ENCODE measurements at places on chromosomes 4 and X. TPM values are rescaled to one million over a fixed set of nuclear protein-coding genes. Genes with fewer than 3 reads are reported as not detected.

Gene HSFX3
- not detected for total RNA-seq

Gene PCDH19
- 33.3 TPM for total RNA-seq

Gene CLIC2
- total RNA-seq: 2.0 TPM

Gene TCP11X2
- 4.7 TPM for total RNA-seq

Gene SNX25
- total RNA-seq: 13.9 TPM

DNA sequence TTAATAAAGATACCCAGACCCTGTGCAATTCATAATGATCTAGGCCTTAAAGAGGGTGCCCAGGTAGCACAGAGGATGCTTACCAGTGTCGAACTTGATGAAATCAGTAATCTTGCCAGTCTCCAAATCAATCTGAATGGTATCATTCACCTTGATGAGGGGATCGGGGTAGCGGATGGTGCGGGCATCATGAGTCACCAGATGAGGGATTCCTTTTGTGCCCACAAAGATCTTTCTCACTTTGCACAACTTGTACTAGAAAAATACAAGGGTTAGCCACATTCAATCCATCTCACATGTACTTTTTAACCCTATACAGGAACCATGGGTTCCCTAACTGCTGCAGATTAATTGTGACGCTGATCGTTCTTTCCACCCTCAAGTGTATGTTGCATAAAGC is 3.3 kb downstream of the RPS4X start:
- H3K4me3 ChIP-seq: no peak overlapping the region
- peak overlapping the region; percentile 80 for H3K27ac ChIP-seq
- peaks cover 23% of the 10 kb centered on the region for H3K4me1 ChIP-seq
- peaks cover 43% of the 10 kb centered on the region for H3K36me3 ChIP-seq
- DNase-seq: no peak

DNA sequence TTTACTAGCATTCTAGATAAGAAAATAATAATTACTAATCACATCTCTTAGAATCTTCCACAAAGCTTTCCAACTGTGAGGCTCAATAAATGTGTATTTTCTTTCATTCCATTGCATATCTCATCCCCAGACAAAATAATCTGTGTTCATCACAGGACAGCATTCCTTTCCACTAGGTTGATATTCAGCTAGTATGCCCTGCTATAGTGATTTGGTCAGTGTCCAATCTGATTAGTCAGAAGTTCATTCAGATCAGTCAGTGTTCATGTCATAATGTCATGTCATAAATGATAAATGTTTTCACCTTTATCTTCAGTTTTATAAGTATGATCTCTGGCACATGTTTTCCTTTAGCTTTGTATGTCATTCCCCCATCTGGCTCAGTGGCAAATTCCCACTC is 611.4 kb downstream of the KCTD8 start:
- H3K4me3 ChIP-seq: no peak overlapping the region
- no peaks in the 10 kb centered on the region for H3K27me3 ChIP-seq
- DNase-seq: no peak
- H3K27ac ChIP-seq: no peak overlapping the region
- H3K36me3 ChIP-seq: no peaks in the 10 kb centered on the region

GRCh38 chr4:141158219-141158618 is 24.9 kb upstream of the RNF150 start:
- H3K4me1 ChIP-seq: no peaks in the 10 kb centered on the region
- no peak overlapping the region for H3K27ac ChIP-seq
- H3K36me3 ChIP-seq: peaks cover 1% of the 10 kb centered on the region

GRCh38 chr4:83112678-83113428 is 1.7 kb downstream of the PLAC8 start:
- H3K27ac ChIP-seq: peak overlapping the region; percentile 33
- H3K4me3 ChIP-seq: no peak overlapping the region
- no peaks in the 10 kb centered on the region for H3K36me3 ChIP-seq
- peaks cover 11% of the 10 kb centered on the region for H3K4me1 ChIP-seq

GRCh38 chr4:51831133-51831532 is 11.8 kb upstream of the DCUN1D4 start:
- no peak overlapping the region for H3K4me3 ChIP-seq
- H3K4me1 ChIP-seq: no peaks in the 10 kb centered on the region
- DNase-seq: peak; percentile 29
- H3K27ac ChIP-seq: no peak overlapping the region
- H3K27me3 ChIP-seq: peaks cover 10% of the 10 kb centered on the region

GRCh38 chrX:56763556-56764152 is 34.6 kb downstream of the NBDY start:
- no peak overlapping the region for H3K4me3 ChIP-seq
- H3K27me3 ChIP-seq: no peaks in the 10 kb centered on the region
- H3K4me1 ChIP-seq: no peaks in the 10 kb centered on the region
- peaks cover 5% of the 10 kb centered on the region for H3K36me3 ChIP-seq
- no peak overlapping the region for H3K27ac ChIP-seq
- DNase-seq: no peak

DNA sequence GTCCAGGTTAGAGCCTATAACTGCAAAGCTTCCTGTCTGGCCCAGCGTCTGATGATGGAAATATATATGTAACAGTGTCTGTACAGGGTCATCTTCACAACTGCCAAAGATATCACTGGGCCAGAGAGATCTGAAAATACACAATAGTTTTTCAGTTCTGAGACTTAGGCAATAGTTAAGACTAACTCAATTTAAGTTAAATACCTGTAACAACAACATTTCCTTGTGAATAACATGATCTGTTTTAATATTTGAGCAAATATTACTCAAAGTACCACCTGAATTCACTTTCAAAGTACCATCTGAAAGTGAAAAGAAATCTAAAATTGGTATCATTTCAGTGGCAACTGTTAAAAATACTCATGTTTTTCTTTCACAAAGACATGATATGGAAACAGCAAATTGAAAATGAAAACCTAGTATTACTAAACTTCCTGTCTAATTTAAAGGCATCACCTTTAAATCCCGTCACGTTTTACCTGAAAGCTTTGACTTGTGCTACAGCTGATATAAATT is 9.6 kb downstream of the ZAR1 start:
- no peak overlapping the region for H3K27ac ChIP-seq
- no peak for DNase-seq
- H3K36me3 ChIP-seq: peaks cover 17% of the 10 kb centered on the region
- peaks cover 10% of the 10 kb centered on the region for H3K4me1 ChIP-seq
- H3K4me3 ChIP-seq: no peak overlapping the region
- no peaks in the 10 kb centered on the region for H3K27me3 ChIP-seq

DNA sequence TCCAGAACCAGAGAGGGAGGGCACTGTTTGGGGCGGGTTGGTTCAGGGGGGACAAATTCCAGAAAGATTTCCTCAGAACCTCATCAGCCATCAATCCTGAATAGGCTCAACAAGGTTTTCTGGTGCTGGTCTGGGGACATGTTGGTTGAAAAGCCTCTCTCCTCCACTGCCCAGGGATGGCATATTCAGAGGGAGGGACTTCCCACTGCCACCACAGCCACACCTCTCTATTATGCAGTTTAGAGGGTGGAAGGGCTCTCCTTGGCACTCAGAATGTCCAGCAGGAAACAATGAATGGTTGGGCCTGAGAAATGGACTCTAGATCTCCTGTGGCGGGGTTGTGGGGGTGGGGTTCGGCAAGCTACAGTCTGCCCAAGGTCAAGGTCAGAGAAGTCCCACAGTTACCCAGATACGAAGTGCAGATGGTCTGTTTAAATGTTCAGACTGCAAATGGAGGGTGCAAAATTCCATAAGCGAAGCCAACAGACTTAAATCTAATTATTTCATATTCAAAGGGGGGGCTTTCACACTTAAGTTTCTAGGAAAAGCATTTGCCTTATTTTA is 70.7 kb downstream of the LEF1 start:
- no peaks in the 10 kb centered on the region for H3K36me3 ChIP-seq
- H3K27ac ChIP-seq: no peak overlapping the region
- peaks cover 15% of the 10 kb centered on the region for H3K4me1 ChIP-seq
- no peak overlapping the region for H3K4me3 ChIP-seq
- no peak for DNase-seq
- H3K27me3 ChIP-seq: peaks cover 19% of the 10 kb centered on the region

GRCh38 chr4:99857307-99857706 is 36.9 kb downstream of the LAMTOR3 start:
- H3K27me3 ChIP-seq: no peaks in the 10 kb centered on the region
- H3K27ac ChIP-seq: no peak overlapping the region
- no peak for DNase-seq
- H3K4me3 ChIP-seq: no peak overlapping the region
- H3K36me3 ChIP-seq: no peaks in the 10 kb centered on the region

GRCh38 chr4:70956549-70957210 is 36.8 kb upstream of the DCK start:
- H3K36me3 ChIP-seq: peaks cover 2% of the 10 kb centered on the region
- no peaks in the 10 kb centered on the region for H3K4me1 ChIP-seq
- DNase-seq: no peak
- H3K27ac ChIP-seq: no peak overlapping the region
- no peak overlapping the region for H3K4me3 ChIP-seq

DNA sequence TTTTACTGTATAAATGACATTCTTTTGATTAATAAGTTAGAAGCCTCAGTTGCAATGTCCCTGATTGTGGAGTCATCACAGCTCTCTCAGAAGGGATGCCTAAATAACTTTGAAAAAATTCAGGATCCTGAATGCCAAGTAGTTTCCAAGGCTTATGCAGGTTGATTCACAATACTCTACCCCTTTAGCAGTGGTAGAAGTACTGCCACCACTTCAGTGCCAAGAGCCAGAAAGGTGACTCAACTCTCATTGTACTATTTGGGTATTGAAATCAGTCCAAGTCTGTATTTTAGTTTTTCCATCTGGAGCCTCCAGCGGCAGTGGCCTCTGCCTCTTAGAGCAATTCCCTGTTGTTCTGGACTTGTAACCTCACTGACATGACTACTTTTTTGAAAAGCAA is 320.1 kb upstream of the NDST4 start:
- no peaks in the 10 kb centered on the region for H3K27me3 ChIP-seq
- H3K4me1 ChIP-seq: peaks cover 2% of the 10 kb centered on the region
- DNase-seq: no peak
- H3K36me3 ChIP-seq: no peaks in the 10 kb centered on the region
- no peak overlapping the region for H3K27ac ChIP-seq
- no peak overlapping the region for H3K4me3 ChIP-seq

DNA sequence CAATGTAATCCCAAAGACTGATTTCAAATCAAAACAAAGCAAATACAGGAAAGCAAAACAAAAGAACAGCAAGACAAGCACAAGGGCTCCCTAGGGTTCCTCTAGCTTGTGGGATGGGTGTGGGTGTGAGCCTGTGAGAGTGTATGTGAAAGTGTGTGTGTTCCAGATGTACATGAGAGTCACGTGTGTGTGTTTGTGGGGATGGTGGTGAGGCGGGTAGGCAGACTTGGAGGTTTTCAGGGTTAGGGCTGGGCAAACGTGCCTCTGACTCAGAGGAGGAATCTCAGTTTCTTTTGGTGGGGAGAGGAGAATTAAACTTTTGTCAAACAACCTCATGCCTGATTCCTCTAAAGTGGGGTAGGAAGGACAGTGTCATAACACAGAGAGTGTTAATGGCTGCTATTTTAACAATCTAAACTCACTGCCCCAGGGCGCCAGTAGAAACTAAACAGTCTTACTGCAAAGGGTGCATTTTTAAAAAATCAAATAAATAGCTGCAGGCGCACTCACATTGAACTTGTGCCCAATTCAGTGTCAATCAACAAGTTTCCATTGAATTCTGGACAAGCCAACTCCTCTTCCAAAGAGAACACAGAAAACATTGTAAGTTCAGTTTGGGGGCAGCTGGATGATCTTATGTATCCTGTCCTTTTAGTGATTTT is 51.8 kb downstream of the CHRDL1 start:
- DNase-seq: no peak
- peaks cover 3% of the 10 kb centered on the region for H3K27me3 ChIP-seq
- no peaks in the 10 kb centered on the region for H3K36me3 ChIP-seq
- H3K4me3 ChIP-seq: no peak overlapping the region

DNA sequence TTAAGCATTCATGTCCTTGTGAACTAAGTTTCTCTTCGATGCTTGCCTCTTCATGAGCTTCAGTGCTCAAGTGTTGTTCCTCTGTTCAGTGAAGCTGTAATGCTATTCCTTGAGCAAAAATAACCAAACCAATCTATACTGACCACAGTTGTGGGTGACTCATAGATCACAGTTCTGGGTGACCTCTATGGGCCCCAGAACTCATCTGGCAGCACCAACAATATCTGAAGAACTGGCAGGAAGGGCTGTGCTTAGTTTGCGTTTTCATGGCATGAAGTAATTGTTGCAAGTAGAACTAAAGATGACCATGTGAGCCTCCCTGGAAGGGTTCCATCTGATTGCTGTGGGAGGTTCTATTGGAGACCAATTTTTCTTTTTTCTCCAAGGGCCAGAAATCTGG is 106.2 kb downstream of the CCNG2 start:
- H3K4me1 ChIP-seq: no peaks in the 10 kb centered on the region
- H3K36me3 ChIP-seq: no peaks in the 10 kb centered on the region
- peaks cover 3% of the 10 kb centered on the region for H3K27me3 ChIP-seq

DNA sequence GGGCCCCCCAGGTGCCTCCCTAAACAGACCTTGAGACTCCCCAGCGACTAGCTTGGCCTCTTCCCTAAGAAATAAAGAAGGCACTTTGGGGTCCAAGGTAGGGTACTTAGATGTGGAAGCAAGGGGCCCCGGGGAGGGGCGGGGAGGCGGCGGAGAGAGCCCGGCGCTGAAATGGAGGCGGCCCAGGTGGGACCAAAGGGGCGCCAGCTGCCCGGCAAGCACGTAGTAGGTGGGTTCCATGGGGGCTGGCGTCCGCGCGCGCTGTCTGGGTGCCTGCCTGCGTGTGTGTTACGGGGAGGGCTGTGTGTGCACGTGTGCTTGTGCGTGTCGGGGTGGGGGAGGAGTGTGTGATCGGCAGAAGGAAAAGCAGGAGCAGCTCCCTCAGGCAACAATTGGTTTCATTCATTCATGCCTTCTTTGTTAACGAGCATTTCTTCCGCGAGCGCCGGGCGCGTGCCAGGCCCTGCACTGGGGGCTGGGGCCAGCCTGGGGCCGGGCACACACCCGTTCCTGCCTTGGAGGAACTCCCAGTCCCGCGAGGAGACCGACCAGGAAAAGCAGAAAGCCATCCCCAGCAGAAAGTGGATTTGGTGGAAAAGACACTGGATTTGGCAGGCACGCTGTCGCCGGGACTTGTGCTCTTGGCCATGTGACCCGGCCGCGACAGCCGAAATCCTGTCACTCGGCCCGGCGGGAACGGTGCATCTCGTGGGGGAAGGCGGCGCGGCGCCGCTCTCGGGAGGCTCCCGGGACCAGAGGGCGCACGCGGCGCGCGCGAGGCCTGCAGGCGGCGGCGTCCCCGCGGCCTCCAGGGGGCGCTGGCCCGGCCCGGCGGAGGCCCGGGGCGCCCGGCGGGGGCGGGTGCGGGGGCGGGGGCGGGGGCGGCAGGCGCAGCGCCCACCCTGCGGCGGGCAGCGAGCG is 3.3 kb upstream of the DUSP9 start:
- peak overlapping the region; percentile 58 for H3K4me3 ChIP-seq
- no peaks in the 10 kb centered on the region for H3K36me3 ChIP-seq
- H3K4me1 ChIP-seq: peaks cover 22% of the 10 kb centered on the region
- H3K27me3 ChIP-seq: peaks cover 11% of the 10 kb centered on the region
- no peak overlapping the region for H3K27ac ChIP-seq
- no peak for DNase-seq

DNA sequence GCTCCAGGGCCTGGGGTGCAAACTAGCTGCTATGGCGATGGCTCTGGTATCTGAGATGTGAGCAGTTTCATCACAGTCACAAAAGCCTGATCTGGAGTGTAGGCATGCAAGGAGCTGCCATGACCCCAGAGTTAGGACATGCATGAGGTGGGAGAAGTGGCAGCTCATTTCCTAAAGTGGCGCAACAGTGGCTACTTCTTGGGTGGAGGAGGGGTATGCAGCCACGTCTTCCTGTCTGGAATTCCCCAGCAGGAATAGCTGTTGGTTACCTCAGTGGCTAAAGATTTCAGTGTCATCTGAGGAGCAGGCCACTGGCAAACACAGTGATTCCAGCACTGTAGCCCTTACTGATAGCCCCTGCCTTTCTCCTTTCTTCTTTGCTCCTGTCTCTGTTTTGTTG is 1382.5 kb downstream of the C4orf33 start:
- no peak overlapping the region for H3K4me3 ChIP-seq
- H3K36me3 ChIP-seq: no peaks in the 10 kb centered on the region
- no peaks in the 10 kb centered on the region for H3K4me1 ChIP-seq
- no peak for DNase-seq

All from progenitor cell of endocrine pancreas (in vitro differentiated cells).